Activated CD4-positive, alpha-beta T cell treated with anti-CD3 and anti-CD28 coated beads, Interleukin-2, amount 10 ng/mL, durations not matched to agents 24 days and 14 days (primary cell): ENCODE measurements at places on chromosomes 11 and 22.

DNA sequence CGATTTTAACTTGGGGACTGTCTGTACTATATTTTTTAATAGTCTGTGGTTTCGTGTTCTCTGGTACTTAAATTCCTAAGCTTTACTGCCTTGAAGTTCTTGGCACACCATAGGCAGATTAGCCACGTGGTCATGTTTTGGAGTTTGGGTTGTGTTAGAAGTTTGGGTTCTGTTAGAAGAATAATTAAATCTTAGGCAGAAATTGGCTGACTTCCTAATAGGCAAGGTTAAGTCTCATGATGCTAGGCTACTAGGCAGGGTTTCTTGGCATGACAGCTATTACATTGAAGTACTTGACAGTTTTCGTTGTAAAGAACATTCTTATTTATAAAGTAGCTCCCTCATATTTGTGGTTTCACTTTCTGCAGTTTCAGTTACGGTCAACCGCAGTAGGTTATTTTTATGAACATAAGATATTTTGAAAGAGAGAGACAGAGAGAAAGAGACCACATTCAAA lies 30.0 kb upstream of the MMP7 start:
- DNase-seq = peak; percentile 73

DNA sequence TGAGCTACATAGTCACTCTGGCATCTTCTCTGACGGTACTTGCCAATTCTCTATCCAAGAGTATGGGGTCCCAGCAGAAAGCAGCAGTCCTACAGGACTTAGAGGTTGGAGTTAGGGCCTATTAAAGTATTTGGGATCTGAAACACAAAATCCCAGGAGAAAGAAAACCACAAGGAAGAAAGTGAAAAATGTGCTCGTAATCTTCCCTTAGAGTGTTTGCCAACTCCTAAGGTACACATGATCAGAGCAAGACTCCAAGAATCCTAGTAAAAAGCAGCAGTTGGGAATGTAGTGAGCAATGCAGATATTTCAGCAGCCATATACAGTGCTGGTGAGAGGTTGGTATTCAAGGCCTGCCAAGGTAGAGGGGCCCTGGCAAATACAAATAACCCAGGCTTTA lies 71.6 kb downstream of the EXT2 start:
- DNase-seq = no peak

DNA sequence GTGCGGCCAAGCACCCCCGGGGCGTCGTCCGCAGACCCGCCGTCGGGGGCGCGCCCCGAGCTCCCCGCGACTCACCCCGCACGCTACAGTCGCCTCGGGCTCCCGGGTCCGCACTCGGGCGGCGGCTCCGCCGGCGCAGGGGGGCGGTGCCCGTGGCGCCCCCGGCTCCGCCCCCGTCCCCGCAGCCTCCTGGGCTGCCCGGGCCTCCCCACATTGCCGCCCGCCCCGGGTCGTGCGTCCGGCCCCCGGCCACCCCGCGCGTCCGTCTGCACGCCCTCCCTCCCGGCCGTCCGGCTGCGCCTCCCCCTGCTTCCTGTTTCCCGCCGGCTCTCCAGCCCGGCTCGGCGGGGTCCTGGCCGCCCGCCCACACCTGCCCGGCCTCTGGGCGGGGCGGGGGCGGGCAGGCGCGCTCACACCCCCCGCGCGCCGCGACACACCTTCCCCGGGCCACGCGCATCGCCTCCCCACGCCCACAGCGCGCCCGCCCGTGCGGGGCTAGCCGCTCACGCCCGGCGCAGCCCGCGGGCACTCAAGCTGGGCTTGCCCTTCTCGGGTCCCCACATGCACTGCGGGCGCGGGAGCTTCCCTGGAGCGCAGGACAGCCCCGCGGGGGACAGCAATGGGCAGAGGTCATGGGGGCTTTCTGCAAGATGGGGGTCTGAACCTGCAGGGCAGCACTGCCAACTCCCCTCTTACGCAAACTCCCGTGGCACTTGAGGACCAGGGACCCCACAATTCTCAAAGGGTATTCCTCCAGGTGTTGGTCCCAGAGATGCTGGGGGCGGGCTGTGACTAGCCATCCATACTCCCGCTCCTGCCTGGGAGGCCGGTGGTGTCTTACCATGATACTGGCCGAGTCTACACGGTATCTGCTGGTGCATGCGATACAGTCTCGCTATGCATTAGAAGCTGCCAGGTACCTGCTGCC lies at the start of gene CARD10:
TSS of gene CARD10 (minus strand) at position 148 of the 928 bp plus-strand sequence. CDS start 215 bp downstream, outside the sequence.
- DNase-seq = peak; percentile 73

DNA sequence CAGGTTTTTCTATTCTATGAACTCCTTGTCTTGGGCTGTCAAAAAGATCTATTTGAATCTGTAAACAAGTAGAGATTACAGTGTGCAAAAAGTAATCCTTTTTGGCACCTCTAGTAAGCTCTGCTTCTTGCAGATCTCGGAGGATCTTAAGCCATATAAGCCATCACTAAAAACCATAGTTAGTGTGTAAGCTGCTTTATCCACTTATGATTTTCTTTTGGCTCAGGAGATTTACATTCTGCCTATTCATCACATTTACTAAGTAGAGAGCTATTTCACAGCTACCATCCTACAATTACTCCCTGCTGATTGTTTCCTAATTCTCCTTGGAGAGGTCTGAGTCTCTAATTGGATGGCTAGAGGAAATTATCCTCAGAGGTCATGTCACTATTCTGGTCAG lies 385.7 kb downstream of the AASDHPPT start:
- no peak for DNase-seq

DNA sequence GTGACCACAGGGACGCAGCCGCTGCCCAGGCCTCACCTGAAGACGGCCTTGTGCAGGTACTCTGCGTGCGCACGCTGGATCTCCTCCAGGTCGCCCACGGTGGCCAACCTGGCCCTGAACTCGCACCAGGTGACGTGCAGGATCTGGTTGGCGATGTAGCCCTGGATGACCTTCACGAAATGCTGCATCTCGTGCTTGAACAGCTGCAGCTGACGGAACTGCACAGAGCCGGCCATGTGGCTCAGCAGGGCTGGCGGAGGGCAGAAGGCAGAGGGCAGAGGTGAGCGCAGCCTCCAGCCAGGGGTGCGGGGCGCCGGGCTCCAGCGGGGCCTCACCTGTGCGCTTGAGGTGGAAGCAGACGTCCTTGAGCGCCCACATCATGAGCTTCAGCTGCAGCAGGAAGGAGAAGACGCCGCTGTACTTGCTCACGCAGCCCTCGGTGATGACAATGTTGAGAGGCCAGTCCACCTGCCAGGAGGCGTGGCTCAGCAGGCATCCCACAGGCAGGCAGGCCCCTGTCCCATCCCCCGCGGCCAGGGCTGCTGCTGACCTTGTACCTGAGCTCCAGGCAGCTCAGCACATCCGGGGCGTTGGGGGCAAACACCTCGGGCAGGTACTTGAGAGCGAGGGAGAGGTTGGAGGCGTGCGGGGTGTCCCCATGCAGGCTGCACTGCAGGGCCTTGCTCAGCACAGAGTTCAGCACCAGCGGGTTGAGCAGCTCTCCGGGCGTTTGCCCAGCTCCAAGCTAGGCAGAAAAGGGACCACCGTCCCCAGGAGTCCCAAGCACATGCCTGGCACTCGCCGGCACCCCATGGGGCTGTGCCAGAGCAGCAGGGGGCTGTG lies 17.6 kb downstream of the SELENOO start:
- no peak for DNase-seq

GRCh38 chr11:7057641-7058040 lies 31.2 kb upstream of the RBMXL2 start:
- DNase-seq = no peak

GRCh38 chr11:3095712-3096361 lies 38.6 kb upstream of the CARS1 start:
- no peak for DNase-seq

GRCh38 chr11:123188508-123189165 lies 6.4 kb downstream of the CLMP start:
- DNase-seq = no peak

- no peak for DNase-seq
Observed at GRCh38 chr11:9594267-9595046, 21.0 kb downstream of the WEE1 start.
